Activated T-helper 1 cell treated with anti-CD3 and anti-CD28 coated beads, Interleukin-2, amount 50 U/mL, for 16 hours (primary cell): ENCODE measurements at places on chromosomes 5 and 9.

GRCh38 chr5:113293975-113294310 is 140.8 kb downstream of the TSSK1B start:
- DNase-seq: no peak

DNA sequence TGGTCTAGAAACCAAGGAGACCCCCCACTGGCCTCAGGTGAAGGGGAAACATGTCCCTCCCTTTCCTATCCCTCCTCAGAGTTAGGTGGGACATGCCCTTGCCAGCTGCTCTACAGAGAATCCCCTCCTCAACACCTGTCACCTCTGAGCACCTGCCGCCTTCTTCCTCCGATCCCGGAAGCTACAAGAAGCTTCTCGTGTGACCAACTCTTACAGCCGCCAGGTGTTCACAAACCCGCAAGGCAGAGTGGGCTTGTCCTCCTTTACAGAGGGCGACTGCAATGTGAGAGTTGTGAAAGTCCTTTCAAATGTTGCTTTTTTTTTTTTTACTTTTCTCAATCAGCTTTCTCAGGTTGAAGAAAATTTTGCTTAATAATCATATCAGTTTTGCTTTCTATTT is 3.7 kb upstream of the ICE1 start:
- DNase-seq: no peak

DNA sequence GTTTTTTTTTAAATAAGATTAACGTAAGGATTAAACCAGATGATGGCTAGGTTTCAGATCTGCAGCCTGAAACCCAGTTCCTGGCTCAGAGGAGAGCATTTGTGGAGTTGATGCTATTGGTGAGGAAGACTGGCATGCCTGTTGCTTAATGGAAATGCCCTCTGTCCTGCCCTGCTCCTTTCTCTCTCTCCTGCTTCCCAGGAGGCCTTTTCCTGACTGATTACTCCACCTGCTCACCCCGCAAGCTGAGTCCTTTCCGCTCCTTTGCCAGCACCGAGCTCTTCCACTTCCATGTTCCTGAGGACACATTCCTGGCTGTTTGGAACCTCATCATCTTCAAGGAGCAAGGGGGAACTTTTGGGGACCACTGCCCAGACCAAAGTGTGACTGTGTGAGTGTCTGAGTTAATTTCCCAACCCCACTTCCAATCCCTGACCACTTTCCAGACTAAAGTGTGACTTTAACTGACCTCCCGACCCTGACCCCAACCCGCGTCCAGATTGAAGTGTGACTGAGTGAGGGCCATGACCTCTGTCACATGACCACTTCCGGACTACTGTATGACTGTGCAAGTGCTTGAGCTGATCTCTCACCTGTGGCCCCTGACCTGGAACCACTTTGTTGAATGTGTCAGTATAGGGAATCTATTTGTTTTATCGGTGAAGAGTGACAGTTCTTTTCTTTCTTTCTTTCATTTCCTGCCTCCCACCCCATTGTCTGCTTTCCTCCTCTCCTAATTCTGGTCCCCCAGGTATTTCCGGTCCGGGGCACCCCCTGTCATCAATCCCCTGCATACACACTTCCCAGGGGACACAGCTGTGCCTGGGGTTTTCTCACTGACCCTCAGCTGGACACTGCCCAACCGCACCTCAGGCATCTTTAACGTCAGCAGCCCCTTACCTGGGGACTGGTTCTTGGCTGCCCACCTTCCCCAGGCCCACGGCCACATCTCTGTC is 5.5 kb downstream of the TMEM8B start:
- DNase-seq: no peak

- DNase-seq: no peak
These were observed 447 bp downstream of the CRAT start for GRCh38 chr9:129109952-129110739.

DNA sequence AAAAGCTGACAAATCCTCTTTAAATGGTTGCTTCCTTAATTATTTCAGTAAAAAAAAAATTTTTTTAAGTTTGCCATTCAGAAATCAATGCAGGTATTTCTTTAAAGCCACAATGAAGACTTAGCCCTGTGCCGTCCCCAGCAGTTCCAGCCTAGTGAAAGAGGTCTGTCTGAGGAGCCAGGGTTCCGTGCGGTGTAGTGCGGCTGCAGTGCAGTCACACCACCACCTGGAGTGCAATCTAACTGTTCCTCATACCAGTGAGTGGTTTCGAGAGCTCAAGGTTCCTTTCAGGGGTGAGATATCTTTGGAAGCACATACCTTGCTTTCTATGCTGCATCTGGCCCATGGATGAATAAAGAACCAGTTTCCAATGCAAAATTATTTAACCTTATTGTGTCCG is 87.5 kb downstream of the FANCC start:
- no peak for DNase-seq
